Smooth muscle cell of trachea (primary cell): ENCODE measurements at places on chromosomes 1 and 21. TPM values are rescaled to one million over a fixed set of nuclear protein-coding genes. Genes with fewer than 3 reads are reported as not detected.

The CELSR2 gene
- 1.5 TPM in 2 replicates for total RNA-seq

The OR10K1 gene
- not detected in 2 replicates for total RNA-seq

The LINGO4 gene
- not detected in 2 replicates for total RNA-seq

The ACTL8 gene
- total RNA-seq = 0.15 TPM in 1 of 2 replicates, not detected in the other

The CD247 gene
- total RNA-seq = not detected in 2 replicates

The FCRL1 gene
- total RNA-seq = not detected in 2 replicates

The E2F2 gene
- total RNA-seq = 0.17 and 2.0 TPM in 2 replicates

The TFAP2E gene
- 0.33 and 0.44 TPM in 2 replicates for total RNA-seq

The CA6 gene
- total RNA-seq = not detected in 2 replicates

The CSMD2 gene
- 2.2 and 5.0 TPM in 2 replicates for total RNA-seq

The OLFML2B gene
- 7.1 and 31.3 TPM in 2 replicates for total RNA-seq

The BATF3 gene
- 1.2 and 3.1 TPM in 2 replicates for total RNA-seq

The NADK gene
- 31.1 and 60.2 TPM in 2 replicates for total RNA-seq

The BTG2 gene
- total RNA-seq = 8.7 and 46.8 TPM in 2 replicates

The LAMC2 gene
- 2.3 and 7.7 TPM in 2 replicates for total RNA-seq

The ZDHHC18 gene
- 5.1 and 11.2 TPM in 2 replicates for total RNA-seq

The UBASH3A gene
- total RNA-seq = not detected in 2 replicates

The OR6K3 gene
- total RNA-seq = under 0.01 TPM in 1 of 2 replicates, not detected in the other
